Hematopoietic multipotent progenitor cell treated with erythropoietin and hydrocortisone succinate and interleukin-3 and kit ligand, for 17 days (in vitro differentiated cells): ENCODE measurements at places on chromosomes 13 and 19.

DNA sequence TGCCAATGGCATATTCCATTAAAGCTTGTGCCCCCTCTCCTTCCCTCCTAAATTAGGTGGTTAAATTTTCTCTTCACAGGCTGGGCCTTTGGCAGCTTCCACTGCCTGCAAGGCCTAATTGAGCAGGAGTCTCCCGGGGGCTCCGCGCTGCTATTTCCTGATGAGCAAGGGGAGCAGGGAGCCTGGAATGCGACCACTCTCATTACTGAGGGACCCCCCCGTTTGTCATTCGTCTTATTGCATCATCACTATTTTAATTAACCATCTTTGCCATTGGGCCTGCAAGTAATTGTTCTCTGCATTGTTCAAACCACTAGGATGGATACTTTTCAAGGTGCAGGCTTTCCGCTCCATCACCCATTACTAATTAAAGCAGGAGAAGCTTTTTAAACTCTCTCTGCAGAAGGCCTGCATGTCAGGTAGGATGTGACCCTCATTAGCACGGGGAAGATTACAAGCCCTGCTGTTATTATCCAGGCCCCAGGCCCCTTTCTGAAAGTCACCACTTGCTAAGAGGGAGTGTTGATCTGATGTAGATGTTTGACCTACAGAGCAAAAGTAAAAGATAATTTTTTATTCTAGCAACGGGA is 142.3 kb downstream of the OXGR1 start:
- no peak for DNase-seq

GRCh38 chr13:80109303-80109702 is 231.6 kb downstream of the SPRY2 start:
- no peak for DNase-seq

DNA sequence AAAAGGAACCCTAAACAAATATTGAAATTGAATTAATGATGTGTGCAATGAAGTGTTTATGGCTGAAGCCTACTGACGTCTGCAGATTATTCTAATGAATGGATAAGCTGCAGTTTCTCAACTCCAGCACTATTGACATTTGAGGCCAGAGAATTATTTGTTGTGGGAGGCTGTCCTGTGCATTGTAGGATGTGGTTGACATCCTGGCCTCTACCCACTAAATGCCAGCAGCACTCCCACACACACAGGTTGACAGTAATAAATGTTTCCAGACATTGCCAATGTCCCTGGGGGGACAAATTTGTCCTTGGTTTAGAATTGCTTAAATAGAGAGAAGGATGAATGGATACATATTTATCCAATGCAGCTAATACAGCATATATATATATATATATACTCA is 19.2 kb upstream of the MYH14 start:
- DNase-seq: no peak

- DNase-seq: no peak
Observed at GRCh38 chr13:25167382-25168174, 4.5 kb downstream of the AMER2 start.

DNA sequence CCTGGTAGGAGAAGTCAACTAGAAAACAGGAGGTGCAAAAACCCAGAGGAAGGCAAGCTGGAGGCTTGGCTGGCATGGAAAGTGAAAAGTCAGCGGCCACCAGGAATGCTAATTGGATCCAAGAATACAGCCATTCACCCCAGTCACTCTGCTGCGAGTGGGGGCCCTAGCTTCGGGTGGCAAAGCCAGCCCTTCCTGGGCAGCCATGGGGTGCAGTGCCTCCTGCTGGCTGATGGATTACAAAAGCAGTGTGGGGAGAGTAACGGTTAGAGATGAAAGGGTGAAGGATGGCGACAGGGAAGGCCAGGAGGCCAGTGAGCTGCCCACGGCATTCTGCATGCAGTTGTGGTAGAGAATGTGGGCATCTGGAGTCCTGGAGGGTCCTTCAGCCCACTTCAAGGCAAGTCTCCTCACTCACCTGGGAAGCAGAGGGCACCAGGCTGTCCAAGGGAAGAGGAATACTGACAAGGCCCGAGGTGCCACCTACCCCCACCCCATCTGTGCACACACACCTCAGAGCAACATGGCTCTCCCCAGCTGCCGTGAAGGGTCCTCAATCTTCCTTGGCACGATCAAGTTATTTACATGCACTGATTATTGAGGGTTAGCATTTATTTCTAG is 20.3 kb upstream of the EPHX3 start:
- DNase-seq: no peak

GRCh38 chr13:57897225-57897624 is 265.7 kb downstream of the PCDH17 start:
- no peak for DNase-seq

DNA sequence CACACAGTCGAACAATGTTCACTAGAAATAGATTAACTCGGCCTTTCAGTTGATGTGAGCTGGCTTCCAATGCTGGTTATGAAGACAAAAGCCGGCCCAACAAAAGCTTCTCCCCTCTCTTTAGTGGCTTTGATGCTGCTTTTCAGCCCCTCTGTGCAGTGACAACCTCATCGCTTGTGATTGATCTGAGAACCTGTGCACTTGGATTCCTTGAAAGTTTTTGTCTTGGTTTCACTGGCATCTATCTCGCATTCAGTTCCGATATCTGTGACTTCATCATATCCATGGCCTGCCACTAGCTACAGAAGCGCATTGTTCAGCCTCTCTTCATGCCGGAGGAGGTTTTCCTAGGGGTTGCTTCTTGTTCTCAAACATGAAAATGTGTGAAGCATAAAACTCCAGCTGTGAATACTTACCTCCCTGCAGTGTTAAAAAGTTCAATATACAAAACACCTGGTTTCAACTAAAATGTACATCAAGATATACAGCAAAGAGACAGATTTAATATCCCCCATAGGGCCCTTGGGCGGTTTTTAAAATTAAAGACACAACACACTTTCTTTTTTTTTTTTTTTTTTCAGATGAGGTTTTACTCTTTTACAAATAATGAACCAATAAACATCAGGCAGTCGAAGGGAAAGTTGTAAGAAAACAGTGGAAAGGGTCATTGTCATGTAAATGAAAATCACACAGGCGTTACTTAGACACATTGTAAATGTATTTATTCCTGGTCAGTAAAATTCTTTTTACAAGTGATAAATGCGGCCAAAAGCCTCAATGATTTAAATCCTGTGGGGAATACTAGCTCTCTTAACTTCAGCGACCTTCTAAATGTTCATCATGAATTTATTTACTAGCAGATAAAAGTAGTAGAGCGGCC is 1252.8 kb downstream of the EFNB2 start:
- DNase-seq: no peak

- DNase-seq: no peak
Observed at GRCh38 chr19:38043649-38044144, 136.7 kb downstream of the SIPA1L3 start.

DNA sequence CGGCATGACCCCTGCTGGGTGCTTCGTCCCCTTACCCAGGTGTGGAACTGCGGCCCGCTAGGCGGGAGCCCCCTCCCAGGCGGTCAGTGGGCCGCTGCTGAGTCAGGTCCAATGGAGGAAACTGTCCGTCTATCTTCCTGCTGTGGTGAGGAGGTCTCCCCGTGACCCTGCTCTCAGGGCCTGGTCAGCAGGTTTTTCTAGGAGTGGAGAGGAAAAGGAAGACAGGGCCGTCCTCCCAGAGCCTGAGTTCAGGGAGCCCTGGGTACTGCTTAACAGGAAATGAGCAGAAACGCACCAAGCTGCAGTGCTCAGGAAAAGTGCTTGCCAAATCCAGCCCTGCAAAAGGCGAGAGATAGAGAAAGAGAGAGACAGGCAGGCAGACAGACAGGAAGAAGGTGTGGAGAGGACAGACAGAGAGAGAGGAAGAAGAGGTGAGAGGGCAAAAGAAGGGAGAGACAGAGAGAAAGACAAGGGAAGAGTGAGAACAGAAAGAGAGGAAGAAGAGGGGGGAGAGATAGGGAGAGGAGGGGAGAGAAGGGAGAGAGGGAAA is 10.3 kb downstream of the SH3GL1 start:
- no peak for DNase-seq

DNA sequence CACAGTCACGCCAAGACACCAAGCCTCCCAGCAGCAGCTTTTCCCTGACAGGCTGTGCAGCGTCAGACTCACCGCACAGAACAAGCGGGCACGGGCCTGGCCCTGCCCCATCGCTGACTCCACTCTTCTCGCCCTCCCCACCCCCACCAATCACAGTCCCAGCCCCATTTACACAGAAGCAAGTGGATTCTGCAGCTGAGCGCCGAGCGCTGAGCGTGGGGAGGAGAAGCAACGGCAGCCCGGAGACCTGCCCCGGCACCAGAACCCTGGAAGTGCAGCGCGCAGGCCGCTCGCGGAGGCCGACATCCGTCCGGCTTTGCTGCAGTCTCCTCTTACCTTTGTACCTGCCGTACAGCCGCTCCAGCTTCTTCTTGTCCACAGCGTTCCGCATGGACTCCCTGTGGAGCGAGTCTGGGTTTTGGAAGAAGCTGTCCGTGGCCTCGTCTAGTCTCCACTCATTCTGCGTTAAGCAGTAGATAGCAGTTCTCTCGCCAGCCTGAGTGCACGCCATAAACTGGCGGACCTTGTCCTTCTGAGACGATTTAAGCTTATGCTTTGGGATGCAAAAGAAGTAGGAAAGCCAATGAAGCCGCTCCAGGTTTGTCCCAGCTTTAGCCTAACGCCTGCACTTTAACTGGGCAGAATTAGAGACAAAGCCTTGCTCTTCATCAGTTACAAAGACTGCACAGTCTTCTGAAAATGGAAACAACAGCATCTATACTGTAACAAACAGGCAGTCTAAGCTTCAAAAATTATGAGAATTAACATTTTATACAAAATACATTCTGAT is 6.8 kb downstream of the DCUN1D2 start:
- DNase-seq: no peak

- DNase-seq: no peak
Observed at GRCh38 chr19:17753976-17754375, 2.7 kb downstream of the FCHO1 start.

DNA sequence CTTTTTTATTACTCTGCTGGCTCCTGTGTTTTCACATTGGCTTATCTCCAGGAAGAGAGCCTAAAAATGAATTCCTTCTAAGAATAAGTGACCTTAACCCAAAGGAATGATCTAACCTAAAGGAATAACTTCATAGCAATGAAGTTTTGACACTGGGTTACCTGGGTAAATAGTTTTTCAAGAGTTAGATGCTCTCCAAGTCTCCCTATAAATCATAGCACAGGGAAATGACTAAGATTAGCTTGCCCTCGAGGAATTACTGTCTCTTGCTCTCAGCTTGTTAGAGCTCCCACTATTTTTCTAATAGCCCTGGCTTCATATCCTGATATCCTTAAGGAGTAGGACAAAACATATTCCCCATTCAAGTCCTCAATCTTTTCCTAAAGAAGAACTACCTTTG is 66.3 kb downstream of the SPRY2 start:
- DNase-seq: no peak
